ENCODE measurements at places on chromosomes 7 and 10.

- DNase-seq, result no peak
These were observed 603.4 kb upstream of the AUTS2 start for GRCh38 chr7:68994841-68995240.

- no peak for DNase-seq
These were observed 912.6 kb downstream of the GATA3 start for GRCh38 chr10:8967061-8967460.

GRCh38 chr10:24381235-24382010 is 172.5 kb downstream of the KIAA1217 start:
- no peak for DNase-seq

GRCh38 chr7:17194656-17195055 is 103.8 kb upstream of the AHR start:
- no peak for DNase-seq

- DNase-seq, result no peak
These were observed 31.9 kb downstream of the ARL4A start for GRCh38 chr7:12719141-12719919.

DNA sequence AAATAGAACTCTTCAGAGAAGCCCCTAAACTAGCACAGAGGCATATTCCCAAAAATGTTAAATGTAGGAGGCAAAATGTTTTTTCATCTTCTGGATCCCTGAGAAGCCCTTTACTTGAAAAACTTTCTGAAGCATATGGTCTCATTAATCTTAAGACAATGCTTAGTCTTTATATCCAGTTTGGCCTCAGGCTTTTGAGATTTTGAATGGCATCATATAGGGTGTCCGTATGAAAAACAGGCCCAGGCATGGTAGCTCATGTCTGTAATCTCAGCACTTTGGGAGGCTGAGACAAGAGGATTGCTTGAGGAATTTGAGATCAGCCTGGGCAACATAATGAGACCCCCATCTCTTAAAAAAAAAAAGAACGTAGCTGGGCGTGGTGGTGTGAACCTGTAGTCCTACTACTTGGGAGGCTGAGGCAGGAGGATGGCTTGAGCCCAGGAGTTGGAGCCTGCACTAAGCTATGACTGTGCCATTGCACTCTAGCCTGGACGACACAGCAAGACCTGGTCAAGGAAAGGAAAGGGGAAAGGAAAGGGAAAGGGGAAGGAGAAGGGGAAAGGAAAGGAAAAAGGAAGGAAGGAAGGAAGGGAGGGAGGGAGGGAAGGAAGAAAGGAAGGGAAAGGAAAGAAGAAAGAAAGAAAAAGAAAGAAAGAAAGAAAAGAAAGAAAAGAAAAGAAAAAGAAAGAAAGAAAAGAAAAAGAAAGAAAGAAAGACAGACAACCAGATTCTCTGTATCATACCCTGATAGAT is 119.4 kb downstream of the CDK6 start:
- no peak for DNase-seq

- no peak for DNase-seq
These were observed 211.9 kb downstream of the GALNT17 start for GRCh38 chr7:71343892-71344291.

GRCh38 chr7:41892356-41893100 is 189.6 kb upstream of the INHBA start:
- no peak for DNase-seq

- DNase-seq, result no peak
These were observed 150.2 kb downstream of the TCF7L2 start for GRCh38 chr10:113100281-113100680.

- no peak for DNase-seq
These were observed 175.6 kb downstream of the DNAH11 start for GRCh38 chr7:21718391-21718790.

- no peak for DNase-seq
These were observed 9.7 kb downstream of the NPTX2 start for GRCh38 chr7:98626460-98627412.

DNA sequence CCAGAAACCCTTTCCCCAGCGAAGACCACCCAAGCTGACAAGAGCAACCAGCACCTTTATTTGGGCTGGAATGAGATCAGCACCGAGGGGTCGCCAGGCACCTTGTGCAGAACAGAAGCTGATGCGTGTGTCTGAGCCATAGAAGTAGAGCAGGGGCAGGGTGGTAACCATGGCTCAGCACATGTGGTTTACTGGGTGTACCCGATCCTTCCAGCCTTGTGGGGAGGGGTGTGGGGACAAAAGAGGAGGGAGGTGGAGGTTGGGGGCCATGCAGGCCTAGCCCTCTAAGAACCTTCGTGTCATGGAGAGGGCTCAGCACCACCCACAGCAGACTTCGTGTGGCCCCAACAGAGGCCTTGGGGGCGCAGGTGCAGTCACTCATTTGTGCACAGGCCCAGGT is 84.0 kb upstream of the GTF2I start:
- no peak for DNase-seq

- DNase-seq, result no peak
These were observed 114.8 kb downstream of the SDK1 start for GRCh38 chr7:3415861-3416312.

DNA sequence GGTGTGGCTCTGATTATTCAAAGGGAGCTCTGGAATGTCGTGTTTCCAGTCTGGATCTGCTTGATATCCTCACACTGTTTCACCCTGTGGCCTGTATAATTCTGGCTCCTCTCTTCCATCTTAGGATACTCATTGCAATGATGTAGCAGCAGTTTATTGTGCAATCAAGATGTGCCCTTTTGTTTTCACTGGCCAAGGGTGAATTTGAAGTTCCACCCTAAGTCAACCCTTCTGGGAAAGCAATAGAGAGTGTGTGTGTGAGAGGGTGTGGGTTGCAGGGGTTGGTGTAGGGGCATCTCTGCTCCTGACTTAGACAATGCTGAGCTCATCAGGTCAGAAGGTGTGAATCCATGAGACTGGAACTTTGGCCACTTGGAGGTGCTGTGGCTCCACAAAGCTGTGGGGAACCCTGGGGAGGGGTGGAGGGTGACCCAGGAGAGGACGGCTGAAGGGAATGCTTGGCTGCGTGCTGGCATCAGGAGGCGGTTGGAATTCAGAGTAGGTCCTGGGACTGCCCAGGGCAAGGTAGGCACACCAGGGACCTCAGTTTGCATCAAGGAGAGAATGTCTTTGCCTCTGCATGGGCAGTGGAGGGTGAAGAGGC is 118.0 kb upstream of the PRSS58 start:
- DNase-seq, result no peak

GRCh38 chr7:94367949-94368348 is 26.7 kb upstream of the COL1A2 start:
- DNase-seq, result no peak

- no peak for DNase-seq
These were observed 3.4 kb downstream of the HOXA10 start for GRCh38 chr7:27170426-27171324.

GRCh38 chr10:29106287-29106686 is 182.6 kb upstream of the LYZL1 start:
- DNase-seq, result no peak

DNA sequence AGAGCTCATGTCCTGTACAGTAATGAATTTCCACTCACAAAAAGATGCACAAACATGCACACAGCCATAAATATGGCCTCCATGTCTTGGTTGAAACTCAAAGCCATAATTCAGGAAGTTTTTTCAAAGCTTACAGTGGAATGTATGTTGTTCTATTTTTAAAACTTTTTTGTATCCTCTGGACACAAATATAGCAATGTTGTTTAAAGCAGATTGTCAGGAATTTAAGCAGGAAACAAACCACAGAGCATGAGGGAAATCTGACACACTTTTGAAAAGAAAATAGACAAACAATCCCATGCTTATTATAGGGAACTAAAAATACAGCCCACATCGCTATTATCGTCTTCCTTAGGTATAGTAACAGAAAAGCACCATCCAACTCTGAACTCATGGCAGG is 21.5 kb downstream of the LRRN3 start:
- DNase-seq, result no peak

- no peak for DNase-seq
These were observed 4.6 kb downstream of the C7orf25 start for GRCh38 chr7:42907316-42907715.

GRCh38 chr7:86950360-86950759 is 109.1 kb downstream of the ELAPOR2 start:
- no peak for DNase-seq

GRCh38 chr10:126405239-126405775 is 17.0 kb upstream of the ADAM12 start:
- DNase-seq, result no peak

GRCh38 chr7:98021588-98022351 is 31.8 kb upstream of the OCM2 start:
- DNase-seq, result peak; percentile 48

GRCh38 chr7:77461842-77462241 is 45.7 kb upstream of the GSAP start:
- no peak for DNase-seq

DNA sequence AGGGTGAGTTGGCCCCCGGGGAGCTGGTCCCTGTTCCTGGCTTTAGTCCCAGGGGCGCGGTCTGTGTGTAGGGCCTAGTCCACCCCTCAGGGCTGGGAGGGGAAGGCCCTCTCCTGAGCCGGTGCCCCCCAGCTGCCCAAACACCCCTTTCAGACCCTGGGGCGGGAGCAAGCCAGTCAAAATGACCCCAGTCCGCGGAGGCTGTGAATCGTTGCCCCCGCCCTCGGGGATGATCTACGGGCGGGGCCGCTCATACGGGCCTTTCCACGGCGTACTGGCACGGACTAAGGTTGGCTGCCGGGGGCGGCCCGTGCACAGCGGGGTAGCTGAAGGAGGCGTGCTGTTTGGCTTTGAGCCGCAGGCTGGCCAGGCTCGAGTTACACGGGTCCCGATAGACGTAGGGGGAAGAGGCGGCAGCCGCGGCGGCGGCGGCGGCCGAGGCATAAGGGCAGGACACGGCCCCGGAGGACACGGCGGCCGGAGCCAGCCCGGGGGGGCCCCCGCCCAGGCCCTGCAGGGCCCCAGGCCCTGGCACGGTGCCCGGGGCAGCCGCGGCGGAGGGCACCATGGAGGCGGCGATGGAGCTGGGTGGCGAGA is 4.3 kb downstream of the ELOVL3 start:
- DNase-seq, result peak; percentile 29

GRCh38 chr10:51425431-51425830 is 274.0 kb downstream of the CSTF2T start:
- DNase-seq, result no peak

DNA sequence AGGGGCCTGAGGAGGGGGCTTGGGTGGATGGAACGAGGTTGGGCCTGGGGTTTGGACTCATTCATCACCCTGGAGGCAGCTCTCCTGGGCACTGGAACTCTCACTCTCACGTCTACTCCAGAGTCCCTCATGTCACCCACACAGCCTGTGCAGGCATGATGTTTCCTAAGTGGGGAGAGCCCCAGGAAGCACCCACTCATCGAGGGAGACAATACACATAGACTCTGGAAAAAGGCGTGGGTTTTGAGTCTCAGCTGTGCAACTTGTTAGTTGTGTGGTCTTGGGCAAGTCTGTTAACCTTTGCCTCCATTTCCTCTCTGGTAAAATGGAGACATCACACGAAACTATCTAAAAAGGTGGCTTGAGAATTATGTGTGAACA is 25.9 kb upstream of the RBM20 start:
- DNase-seq, result no peak

GRCh38 chr7:149027611-149028345 is 527 bp downstream of the PDIA4 start:
- no peak for DNase-seq

DNA sequence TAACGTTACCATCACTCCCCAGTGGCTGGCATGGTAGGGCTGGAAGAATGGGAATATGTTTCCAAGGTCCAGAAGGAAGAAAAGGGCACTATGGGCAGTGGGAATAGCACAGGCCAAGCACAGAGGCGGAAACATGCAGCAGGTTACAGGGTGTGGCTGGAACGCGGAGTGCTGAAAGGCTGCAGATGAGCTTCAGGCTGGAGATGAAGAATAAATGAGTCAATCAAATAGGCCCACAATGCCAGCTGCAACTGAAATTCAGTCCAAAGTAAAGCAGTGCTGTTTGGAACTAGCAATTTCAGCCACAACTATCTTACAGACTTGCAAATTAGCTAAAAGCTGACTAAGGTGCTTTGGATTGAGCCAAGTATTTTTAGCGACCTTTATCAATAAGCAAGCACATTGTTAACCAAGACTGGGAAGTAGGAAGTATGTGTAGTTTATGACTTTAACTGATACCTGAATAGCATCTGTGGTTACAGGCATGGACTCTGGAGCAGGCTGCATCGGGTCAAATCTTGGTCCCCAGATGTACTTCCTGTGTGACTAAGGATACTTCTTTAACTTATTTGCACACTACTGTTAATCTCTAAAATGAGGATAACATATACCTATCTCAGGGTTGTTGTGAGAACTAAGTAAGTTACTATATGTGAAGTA is 77.5 kb upstream of the CTTNBP2 start:
- DNase-seq, result no peak

GRCh38 chr7:11345621-11346020 is 371.9 kb downstream of the PHF14 start:
- DNase-seq, result no peak

- no peak for DNase-seq
These were observed 85.9 kb downstream of the FOXL3 start for GRCh38 chr7:375901-376305.

GRCh38 chr10:100341953-100342626 is 4.9 kb upstream of the SCD start:
- DNase-seq, result no peak

GRCh38 chr10:95539560-95540284 is 21.4 kb downstream of the SORBS1 start:
- DNase-seq, result no peak

DNA sequence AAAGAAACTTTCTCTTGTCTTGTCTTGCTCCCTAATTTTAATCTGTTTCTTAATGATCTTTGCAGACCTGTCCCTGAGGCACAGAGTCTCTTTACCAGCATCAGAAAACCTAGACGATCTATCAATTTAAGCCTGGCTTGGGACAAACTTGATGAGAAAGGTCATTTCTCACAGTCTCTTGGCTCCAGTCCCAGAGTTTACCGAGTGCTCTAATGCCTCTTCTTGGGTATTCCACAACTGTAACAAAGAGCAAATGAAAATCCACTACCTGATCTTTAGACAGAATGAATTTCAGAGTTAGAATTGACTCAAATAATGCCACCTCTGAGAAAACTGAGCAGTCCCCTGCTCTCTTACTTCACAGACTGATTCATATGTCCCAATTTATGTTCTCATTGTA is 106.4 kb upstream of the DNAJB12 start:
- no peak for DNase-seq

GRCh38 chr7:23001610-23002009 is 12.3 kb downstream of the HYCC1 start:
- no peak for DNase-seq

DNA sequence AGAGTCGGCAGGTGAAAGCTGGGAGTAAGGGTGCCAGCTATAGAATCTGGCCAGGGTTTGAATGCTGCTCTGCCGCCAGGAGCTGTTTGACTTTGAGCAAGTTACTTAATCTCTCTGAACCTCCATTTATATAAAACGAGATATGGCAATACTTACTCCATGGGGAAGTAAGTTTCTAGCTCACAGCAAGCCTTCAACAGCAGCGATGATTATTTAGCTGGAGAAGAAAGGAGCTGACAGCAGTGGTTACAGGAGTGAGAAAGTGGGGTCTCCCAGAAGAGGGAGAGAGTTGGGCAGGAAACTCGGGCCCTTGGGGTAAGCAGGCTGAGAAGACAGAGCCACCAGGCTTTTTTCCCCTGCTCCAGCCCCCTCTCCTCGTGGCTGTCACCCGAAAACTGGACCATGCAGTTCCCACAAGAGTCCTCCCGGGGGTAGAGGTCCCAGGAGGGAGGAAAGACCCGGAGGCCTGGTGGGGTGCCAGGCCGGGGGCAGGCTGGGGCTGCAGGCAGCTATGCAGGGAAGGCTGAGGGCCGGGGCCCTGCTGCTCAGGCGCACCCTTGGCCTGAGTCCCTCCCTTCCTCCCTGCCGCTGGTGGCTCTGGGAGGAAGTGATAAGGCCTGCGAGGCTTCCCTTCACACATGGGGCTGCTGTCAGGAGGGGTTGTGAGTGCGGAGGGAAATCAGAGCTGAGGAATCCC is 3.5 kb downstream of the NOS3 start:
- no peak for DNase-seq
